ENCODE measurements at places on chromosomes 11 and 22. TPM values are rescaled to one million over a fixed set of nuclear protein-coding genes. Genes with fewer than 3 reads are reported as not detected.
A peak's percentile ranks its signal among the peaks of the same experiment; 100 is the strongest.

DNA sequence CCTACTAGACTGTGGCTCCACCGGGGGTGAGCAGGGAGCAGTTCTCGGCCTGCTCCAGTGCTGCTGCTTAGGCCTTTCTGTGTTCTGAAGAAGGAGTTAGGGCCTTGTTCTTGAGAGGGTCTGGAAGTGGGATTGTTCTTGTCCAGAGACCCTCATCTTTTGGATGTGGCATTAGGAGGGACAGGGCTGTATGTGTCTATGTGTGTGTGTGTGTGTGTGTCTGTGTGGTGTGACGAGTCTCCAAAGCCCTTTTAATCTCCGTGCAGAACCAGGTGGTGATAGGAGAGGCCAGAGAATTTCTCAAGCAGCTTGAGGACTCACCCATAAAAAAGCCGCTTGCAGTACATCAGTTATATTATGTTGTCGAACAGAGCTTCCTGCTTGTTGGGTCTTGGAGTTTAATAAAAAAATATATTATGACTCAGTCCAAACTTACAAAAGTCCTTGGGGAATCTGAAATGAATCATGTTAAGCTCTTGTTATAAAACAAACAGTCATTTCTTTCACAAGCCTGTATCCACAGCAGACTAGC is 196.5 kb downstream of the TENM4 start:
- DNase-seq = no peak

DNA sequence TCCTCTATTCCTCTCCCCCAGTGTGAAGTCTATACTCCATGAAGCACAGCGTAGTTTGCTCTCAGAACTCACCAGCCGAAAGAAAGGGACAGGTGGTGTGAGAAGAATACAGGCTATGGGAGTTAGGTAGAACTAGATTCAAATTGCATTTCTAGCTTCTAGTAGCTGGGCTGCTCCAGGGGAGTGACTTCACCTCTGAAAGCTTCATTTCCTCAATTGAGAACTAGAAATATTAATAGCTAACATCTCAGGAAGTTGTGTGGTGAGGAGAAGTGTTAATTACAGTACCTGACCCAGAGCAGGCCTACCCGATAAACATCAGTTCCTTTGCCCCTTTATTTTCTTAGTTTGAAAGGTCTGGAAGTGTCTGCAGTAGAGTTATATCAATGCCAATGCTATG is 484.7 kb upstream of the TENM4 start:
- no peak for DNase-seq

DNA sequence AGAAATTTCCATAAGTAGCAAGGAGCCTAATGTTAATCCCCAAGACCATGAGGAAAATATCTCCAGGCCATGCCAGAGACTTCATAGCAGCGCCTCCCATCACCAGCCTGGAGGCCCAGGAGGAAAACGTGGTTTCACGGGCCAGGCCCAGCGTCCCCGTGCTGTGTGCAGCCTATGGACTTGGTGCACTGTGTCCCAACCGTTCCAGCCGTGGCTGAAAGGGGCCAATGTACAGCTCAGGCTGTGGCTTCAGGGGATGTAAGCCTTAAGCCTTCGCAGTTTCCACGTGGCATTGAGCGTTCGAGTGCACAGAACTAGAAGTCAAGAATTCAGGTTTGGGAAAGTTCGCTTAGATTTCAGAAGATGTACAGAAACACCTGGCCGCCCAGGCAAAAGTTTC is 510.7 kb downstream of the CNTN5 start:
- no peak for DNase-seq

- DNase-seq = no peak
Observed at GRCh38 chr11:76568139-76568538, 102.4 kb downstream of the LRRC32 start.

- no peak for DNase-seq
Observed at GRCh38 chr11:61160487-61161189, 588 bp downstream of the VPS37C start.

DNA sequence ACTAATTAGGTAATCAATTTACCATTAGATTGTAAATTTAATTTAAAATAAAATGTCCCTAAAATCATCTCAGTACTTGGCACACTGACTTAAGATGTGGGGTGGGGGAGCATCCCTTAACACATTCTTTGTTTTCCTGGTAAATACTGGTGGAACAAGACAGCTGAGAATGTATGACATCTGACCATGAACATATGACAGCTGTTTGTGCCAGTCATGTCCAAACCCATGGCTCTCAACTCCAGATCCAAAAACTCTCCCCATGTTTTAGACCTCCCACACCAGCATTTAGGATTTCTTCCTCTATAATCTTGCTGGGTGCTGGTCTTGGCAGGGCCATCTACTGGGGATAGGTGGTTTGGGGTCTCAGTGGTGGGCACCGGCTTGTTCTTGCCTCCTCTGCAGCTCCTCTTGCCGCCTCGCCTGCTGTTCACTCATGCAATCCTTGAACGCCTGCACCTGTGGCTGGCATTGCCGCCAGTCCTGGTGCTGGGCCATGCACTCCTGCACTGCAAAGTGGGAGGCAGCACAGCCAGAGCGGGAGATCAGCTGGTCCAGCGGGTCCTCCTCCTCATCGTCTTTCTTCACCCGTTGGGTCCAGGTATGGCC is 3.8 kb downstream of the COA4 start:
- no peak for DNase-seq

Gene CLDN5
- total RNA-seq = 27.5 TPM

DNA sequence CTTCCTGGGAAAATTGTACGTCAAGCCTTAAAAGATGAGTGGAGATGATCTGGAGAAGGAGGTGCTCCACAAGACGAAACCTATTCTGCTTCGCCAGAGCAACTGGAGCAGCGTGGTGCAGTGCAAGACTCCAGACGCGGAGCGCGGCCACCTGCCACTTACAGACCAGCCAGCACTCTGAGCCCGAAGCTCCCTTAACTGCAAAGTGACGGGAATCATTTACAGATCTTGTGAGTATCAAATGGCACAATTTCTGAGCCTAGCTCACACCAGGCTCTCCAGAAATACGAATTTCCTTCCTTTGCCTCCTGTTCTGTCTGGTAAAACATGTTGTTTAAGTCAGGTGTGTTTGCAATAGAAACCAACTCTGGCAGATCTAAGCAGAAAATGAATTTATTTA is 369.3 kb downstream of the CADM1 start:
- DNase-seq = no peak

Gene DBX1
- not detected for total RNA-seq

- no peak for DNase-seq
Observed at GRCh38 chr11:117315285-117316196, 515 bp downstream of the BACE1 start.

Gene TSSK2
- not detected for total RNA-seq

Gene LINC01488
- total RNA-seq = not detected

GRCh38 chr11:833114-833791 is 501 bp downstream of the CD151 start:
- no peak for DNase-seq

DNA sequence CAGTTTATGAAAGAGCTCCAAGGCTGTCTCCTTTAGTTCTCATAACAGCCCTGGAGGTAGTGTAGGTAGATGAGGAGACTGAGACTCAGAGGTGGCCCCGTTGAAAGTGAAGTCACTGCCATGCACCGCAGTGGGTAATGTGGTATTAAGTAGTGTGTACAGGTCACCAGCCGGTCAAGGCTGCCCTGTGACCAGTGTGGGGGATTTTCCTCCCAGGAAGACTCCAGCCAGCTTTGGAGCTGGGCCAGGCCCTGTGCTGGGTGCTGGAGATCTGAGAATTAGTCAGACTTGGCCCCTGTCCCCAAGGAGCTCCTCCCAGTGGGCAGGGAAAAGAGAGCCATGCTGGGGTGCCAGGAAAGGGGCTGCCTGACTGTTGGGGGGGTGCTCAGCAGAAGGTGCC is 5.3 kb downstream of the OMP start:
- peak; percentile 88 for DNase-seq

- peak; percentile 29 for DNase-seq
Observed at GRCh38 chr22:26502688-26503561, 9.3 kb downstream of the TFIP11 start.

DNA sequence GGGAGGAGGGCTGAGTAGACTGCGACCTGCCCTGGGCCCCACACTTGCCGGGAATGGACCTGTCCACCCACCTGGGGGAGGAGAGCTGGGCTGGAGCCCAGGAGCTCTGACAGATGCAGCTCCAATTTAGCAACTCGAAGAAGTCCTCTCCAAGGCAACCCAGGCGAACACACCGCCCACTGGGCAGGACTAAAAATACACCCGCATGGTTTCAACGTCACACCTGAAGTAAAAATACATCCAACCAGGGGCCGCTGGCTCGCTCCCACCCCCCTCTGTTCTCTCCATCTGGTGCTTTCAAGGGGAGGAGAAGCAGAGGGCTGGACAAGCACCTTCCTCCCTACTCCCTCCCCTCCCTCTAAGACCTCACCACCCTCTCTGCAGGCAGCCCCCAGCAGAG is 119.9 kb downstream of the FEZ1 start:
- no peak for DNase-seq

DNA sequence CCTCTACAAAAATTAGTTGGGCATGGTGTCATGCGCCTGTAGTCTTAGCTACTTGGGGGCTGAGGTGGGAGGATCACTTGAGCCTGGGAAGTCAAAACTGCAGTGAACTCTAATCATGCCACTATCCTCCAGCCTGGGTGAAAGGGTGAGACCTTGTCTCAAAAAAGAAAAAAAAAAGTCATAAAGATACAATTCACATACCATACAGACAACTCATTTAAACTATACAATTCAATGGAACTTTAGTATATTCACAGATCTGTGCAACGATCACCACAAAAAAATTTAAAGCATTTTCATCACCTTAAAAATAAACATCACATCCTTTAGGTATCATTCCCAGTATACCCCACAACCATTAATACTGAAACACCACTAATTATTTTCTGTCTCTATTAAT is 201.2 kb downstream of the PGR start:
- DNase-seq = no peak

GRCh38 chr11:69865707-69866106 is 46.5 kb upstream of the FGF3 start:
- DNase-seq = no peak

Gene PHLDA2
- 38.7 TPM for total RNA-seq

Gene MISFA
- total RNA-seq = 2.8 TPM

GRCh38 chr11:31795706-31796498 is 15.2 kb downstream of the PAX6 start:
- no peak for DNase-seq

GRCh38 chr11:40294741-40295140 is 1164.7 kb downstream of the LRRC4C start:
- no peak for DNase-seq

DNA sequence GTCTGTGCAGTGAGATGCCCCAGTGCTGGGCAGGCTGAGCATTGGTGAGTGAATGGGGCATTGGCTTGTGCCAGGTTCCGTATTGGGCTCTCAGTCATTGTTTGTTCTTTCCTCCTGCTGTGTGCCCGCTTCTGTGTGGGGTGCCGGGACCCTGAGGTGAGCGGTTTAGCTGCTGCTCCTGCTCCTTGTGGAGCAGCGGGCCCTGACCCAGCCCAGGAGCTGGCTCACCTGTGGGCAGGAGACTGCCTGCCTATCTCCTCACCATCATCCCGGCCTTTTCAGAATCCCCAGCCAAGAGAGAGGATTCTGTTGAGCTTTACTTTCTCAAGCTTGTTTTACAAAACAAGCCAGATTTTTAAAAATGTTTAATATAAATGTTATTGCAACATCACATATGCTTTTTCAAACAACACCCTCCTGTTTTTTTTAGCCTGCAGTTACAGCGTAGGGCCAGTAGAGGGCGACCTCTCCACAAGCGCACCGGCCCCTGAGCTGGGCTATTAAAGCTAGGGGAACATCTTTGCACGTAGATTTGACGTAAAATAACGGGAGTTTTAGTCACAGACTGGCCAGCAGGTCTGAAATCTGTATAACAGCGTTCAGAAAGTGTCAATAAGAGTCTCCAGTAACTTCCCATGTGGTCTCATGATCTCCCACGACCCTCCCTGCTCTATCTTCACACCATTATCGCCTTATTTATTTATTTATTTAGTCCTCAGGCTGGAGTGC is 25.1 kb upstream of the RELT start:
- peak; percentile 51 for DNase-seq

Gene SLC29A2
- total RNA-seq = 19.0 TPM

DNA sequence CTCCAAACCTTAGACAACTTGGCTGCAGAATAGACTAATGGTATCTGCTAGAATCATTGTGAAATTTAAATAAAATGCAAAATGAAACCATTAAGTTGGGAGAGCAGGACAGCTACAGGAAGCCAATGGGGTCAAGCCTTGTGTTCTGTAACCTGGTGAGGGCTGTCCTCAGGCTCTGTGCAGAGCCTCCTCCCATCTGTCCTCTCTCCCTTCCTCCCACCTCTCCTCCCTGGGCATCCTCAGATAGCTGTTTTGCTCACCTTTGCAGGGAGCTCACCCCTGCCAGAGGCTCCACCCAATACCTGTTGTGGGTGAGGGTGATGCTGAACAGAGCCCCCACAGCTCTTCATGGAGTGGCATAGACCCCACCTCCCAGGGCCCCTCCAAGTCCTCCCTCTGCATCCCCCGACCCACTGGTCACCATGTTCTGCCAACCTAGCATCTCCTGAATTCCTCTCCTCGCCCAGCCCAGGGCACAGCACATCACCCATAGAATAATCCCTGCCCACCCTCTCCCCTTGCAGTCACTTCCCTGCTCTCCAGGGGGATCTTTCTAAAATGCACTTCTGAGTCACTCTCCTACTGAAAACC is 100.3 kb downstream of the PDE2A start:
- DNase-seq = no peak

DNA sequence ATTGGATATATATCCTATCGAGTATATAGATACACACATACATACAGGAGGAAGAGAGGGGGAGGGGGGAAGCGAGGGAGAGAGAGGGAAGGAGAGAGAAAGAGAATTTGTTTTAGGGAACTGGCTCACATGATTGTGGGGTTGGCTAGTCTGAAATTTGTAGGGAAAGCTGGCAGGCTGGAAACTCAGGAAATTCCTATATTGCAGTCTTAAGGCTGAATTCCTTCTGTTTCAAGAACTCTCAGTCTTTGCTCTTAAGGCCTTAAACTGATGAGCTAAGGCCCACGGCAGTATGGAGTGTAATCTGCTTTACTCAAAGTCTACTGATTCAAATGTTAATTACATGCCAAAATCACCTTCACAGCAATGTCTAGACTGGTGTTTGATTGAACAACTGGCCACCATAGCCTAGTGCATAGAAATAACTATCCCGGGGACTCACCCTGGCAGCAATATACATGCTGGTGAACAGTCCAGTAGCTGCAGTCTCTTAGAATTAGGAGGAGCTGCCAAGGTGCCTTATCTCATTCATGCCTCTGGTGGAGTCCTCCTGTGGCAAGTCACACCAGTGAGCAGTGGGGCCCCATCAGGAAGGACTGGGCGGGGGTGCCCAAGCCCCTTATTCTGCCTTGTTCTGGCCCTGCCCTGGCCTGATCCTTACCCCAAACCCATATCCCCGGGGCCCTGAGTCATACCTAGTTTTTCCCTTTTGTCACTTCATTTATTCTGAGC is 59.7 kb upstream of the AMPD3 start:
- DNase-seq = no peak

Gene RPS6KA4
- total RNA-seq = 33.0 TPM
